ENCODE measurements at places on chromosomes 2 and 18. TPM values are rescaled to one million over a fixed set of nuclear protein-coding genes. Genes with fewer than 3 reads are reported as not detected.

Gene CRACDL
- polyA plus RNA-seq, result 1.6 TPM

Gene LYG1
- 1.7 TPM for polyA plus RNA-seq

- DNase-seq, result no peak
Measured at GRCh38 chr2:240455647-240456446, 20.4 kb downstream of the GPC1 start.

GRCh38 chr2:159010340-159010739 is 41.9 kb downstream of the TANC1 start:
- peak; percentile 52 for DNase-seq

GRCh38 chr2:219522111-219523030 is 8.1 kb downstream of the ASIC4 start:
- no peak for DNase-seq

DNA sequence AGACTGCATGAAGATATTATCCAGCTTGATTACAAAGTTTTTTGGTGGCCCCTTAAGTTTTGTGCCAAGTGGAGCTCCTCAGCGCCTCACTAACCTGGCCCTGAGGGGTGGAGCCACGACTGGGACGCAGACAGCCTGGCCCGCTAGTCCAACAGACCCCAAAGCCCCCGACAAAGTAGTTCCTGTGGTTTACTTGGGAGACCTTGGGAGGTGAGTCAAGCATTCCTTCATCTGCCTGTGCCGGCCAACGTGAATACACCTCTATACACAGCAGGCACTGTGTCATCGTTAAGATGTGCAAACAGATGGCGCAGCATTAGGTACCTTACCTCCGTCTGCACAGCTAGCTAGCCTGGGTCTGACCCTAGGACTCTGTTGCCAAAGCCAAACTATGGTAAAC is 55.0 kb upstream of the LAMA1 start:
- no peak for DNase-seq

GRCh38 chr2:174566871-174567270 is 30.7 kb downstream of the WIPF1 start:
- no peak for DNase-seq

- DNase-seq, result no peak
Measured at GRCh38 chr2:62466503-62466854, 39.5 kb downstream of the TMEM17 start.

DNA sequence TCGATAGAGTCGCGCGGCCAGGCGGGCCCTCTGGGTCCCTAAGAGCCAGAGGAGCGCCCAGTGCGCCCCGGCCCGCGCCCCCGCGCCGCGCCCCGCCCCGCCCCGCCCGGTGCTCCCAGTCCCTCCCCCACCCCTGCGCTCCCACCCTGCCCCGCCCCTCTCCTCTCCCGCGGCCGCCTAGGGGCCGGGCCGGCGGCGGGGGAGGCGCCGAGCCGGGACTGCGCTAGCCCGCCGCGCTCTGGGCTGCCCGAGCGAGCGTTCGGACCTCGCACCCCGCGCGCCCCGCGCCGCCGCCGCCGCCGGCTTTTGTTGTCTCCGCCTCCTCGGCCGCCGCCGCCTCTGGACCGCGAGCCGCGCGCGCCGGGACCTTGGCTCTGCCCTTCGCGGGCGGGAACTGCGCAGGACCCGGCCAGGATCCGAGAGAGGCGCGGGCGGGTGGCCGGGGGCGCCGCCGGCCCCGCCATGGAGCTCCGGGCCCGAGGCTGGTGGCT is at the start of gene GPC1:
GPC1 (plus strand) TSS at position 207 of the 491 bp plus-strand sequence; CDS start at position 463, 256 bp downstream.
- DNase-seq, result peak; percentile 12

GRCh38 chr2:161990741-161991140 is 83.3 kb downstream of the DPP4 start:
- DNase-seq, result no peak

GRCh38 chr2:170742896-170743529 is 27.2 kb upstream of the ERICH2 start:
- DNase-seq, result no peak
